Activated T-cell treated with anti-CD3 and anti-CD28 coated beads, Interleukin-2, amount 50 U/mL, for 48 hours (primary cell): ENCODE measurements at places on chromosomes 5 and 9.
A peak's percentile ranks its signal among the peaks of the same experiment; 100 is the strongest.

DNA sequence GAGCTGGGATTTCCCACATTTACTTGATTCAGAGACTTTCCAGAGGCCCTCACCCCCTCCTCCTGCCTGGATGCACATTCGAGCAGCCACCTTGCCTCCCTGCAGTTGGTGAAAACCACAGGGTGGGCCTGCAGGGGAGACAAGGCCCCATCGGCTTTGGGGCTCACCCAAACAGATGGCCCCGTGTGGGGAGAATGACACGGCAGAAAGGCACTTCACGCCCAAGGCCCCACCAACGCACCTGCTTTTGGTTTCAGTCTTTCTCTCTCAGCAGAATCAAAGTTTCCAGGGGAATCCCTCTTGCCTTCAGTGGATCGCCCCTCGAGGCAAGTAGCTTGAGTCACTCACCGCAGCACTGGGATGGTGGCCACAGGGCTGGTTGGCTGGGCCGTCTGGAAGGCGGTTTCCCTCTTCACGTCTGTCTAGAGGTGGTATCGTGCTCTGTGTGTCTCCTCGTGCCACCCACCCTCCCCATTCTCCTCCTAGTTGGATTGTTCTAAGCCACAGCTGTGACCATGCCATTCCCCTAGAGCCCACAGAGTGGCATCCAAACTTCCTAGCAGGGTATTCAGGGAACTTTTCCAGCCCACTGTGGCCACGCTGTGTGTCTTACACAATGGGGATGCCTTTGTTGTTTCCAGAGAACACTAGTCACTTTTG is 31.8 kb downstream of the SEC61B start:
- DNase-seq = peak; percentile 93

DNA sequence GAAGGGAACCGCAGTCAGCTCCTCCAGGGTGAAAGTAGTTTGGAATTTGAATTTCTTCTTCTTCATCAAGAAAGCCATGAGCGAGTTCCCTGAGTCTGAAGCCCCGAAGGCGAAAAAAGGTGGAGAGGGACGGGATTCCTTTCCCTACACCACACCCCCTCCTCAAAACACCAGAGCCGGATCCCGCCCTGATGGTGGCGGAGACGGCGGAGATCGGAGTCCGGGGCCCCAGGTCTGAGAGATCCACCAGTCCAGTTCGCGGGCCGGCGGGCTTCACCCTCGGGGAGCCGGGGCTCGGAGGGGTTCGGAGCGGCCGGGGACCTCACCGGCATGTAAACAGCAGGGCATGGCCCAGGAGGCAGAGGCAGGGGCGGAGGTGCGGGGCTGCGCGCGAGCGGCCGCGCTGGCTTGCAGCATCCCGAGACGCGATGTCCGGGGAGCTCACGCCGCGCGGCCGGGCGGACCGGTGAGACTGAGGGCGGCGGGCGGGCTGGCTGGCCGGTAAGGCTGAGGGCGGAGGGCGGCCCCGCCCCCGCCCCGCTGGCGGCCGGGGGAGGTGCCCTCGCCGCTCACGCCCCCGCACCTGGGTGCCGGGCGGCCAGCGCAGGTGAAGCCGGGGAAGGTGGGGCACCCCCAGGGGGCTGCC is 606 bp downstream of the EEIG1 start:
- DNase-seq = peak; percentile 56

DNA sequence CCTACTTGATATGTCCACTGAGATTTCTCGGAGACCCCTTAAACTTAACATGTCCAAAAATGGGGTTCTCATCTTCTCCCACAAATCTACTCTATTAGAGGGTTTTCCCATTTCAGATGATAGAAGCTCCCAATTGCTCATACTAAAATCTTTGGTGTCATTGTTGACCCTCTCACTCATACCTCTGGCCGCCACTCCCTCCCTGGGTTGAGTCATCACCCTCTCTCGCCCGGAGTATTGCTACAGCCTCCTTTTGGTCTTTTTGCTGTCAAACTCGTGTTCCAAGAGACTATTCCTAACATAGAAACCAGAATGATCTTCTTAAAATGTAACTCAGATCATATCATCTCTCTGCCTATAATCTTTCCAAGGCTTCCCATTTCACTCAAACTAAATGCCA is 91.0 kb upstream of the GNAQ start:
- no peak for DNase-seq

DNA sequence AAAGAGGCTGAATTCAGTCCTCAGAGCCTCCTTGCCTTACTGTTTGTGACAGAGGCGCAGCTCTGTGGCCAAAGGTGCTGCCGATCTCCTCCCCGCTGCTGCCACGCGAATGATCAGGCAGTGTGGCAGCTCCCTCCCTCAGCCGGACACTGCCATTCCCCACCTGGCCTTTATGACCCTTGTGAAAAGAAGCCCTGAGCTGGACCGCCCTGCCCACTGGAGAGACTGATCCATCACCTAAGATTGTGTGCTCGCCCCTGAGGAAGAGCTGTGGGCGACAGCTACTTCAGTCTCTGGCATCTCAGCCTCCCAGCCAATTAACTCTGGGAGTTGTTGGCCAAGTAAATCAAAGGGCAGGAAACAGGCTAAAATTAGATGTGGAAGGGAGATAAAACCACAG is 90.9 kb downstream of the CARTPT start:
- DNase-seq = no peak

DNA sequence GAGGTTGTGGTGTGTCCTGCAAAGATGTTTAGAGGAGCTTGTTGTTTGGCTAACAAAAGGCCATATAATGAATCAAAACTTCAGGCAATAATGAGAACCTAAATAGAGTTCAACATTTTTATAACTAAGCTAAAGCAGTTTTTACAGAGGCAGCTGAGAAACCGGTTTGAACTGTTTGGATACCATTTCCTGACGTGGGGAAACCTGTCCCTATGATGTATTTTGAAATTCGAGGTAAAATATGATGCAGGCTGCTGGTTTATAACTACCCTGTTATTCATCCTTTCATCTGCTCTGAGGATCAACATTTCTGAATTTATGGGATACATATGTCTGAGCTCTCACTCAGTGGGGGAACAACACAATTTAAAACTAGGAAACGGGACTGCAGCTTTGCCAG is 289.5 kb upstream of the IRX2 start:
- DNase-seq = no peak

DNA sequence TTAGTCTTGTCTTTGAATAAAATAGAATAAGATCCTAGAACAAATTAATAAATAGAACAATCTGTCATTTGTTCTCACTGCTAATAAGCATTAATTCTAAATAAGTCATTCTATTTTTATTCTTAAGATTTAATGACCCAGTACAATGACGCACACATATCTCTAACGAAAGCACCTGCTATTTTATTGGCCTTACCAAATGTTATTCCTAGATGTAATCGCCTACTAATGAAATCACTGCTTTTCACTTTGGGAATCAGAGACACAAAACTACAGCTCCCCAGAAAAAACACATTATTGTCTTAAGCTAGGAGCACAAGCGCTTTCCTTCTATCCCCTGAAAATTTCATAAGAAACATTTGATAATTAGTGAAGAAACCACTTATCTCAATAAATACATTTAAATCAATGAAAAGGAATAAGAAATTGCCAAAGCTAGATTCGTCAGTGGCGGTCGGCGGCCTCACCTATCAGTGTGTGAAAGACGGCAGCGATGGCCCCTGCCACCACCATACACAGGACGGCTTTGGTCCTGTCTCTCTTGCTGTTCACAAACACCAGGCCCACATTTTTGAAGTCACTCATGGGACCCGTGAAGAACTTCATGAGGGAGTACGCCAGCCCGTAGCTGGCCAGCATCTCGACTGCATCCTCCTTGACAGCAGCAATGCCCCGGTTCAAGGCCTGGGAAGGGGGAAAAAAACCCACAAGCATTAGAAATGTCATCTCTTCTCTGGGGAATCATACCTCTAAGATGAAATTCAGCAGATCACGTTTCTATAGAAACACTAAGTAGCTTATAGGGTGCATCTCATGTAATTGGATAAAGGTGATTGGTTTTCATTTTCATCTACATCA is 102.8 kb downstream of the ANKH start:
- DNase-seq = no peak

- peak; percentile 65 for DNase-seq
Observed at GRCh38 chr9:35258660-35259474, 97.1 kb downstream of the UNC13B start.

DNA sequence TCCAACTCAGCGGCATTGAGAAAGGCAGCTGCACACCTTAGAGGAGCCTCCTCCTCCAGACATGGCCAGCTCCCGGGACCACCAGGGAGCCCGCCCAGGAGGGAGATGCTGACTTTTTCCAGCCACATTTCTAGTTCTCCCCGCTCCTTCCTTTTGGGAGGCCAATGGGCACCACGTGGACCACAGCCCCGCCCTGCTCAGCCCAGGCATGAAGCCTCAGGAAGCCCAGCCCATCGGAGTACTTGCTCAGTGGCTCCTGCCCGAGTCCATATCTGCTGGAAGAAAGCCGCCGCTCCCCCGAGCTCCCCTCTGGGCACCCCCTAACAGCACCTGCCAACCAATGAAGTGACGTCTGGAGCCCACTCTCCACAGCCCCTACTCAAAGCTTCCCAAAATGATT is 52.4 kb downstream of the SMIM23 start:
- DNase-seq = no peak

DNA sequence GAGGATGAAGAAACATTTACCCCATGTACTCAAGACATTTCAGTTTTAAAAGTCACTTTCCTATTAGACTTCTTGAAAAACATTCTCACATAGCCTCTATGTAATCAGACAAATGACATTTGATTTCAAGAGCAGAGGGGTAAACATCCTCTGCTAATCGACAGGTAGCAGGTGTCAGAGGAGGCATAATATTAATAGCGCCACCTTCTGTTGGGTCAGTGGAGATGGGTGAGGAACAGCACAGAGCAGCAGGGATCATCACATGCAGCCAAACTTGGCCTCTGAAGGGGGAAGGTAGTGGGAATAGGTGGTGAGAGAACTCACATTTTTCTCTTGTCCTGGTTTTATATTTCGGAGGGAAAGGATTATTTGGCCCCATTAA is 3.3 kb upstream of the LSM11 start:
- DNase-seq = no peak

GRCh38 chr5:176866707-176867310 is 32.3 kb downstream of the HK3 start:
- no peak for DNase-seq

- DNase-seq = no peak
Observed at GRCh38 chr5:96331210-96331609, 101.8 kb downstream of the PCSK1 start.

DNA sequence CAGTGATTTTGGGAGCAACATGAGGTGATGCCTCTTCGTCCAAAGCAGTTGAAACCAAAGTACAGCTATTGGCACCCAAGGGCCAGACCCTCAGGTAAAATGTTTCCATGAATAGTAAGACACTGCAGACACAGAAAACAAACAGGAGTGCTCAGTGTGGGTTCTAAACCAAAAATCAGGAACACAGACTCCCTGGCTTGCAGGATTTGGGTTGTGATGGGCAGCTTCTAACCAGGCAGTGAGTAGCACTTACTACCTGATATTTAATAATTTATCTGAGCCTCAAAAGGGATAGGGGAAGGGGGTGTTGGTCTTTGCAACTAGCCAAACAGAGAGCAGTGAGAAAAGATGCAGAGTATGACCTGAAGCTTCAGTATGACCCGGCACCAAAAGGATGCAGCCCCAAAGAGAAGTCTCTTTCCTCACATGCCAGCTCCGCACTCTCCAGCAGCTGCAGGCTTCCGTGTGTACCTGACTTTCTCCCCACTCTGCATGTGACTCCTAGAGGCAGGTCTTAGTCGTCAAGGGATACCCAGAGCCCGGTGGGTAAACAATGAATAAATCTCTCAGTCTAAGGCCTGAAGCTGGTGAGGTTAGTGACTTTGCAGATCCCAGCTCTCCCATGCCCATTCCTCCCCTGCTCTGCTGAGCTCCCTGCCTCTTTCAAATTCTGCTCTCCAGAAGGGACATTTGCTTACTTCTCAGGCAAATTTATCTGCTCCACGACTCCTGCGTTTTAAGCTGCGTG is 105.4 kb upstream of the SPOCK1 start:
- no peak for DNase-seq

- DNase-seq = no peak
Observed at GRCh38 chr5:73440262-73440661, 8.3 kb downstream of the FOXD1 start.

DNA sequence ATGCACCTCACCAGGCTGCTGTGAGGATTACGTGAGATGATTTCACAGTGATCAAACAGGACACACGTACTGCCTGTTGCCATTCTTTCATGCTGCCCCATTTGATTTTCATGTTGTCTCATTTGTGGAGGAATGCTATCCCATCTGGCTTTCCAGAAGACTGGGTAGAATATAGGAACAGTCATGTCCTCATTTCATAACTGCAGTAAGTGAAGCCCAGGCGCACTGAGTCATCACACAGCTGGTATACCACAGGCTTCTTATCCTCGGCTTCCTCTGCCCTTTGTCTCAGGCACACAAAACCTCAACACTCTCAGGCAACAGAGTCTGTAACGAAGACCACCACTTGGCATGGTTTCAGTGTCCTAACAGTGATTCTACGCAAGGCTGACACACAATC is 62.3 kb downstream of the LHFPL2 start:
- no peak for DNase-seq

DNA sequence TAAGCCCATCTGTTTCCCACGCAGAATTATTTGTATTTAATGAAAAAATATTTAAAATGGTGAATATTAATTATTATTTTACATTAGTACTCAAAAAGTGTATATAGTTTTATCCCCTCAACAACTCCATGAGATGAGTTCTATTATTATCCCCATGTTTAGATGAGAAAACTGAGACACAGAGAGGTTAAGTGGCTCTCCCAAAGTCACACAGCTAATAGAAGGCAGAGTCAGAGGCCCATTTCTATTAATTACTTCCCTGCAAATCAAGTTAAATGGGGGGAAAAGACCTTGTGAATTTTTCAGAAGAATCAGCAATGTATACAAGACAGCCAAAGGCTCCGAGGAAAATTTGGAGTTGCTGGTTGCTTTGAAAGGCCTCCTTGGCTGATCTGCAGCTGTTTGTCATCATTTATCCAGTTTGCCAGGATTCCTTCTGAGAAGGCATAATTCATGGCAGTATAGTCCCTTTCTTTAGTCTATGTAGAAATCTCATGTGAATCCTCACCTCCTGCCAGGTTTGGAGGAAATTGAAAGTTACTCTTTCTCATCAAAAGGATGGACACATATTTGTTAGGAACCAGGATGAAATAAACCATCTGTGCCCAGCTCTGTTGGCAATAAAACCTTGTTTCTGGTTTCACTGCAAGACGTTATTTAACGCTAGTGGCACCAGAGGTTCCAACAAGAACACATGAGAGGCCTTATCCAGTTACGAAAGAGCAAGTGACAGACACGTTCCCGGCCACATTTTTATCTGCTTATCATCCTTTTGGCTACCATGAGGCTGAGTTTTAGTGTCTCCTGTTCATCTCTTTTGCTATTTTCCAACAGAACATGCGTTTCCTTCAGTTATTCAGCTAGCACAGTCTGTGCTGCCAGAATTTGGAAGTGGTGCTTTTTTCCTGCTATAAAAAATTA is 621 bp downstream of the FYB1 start:
- no peak for DNase-seq

- DNase-seq = no peak
Observed at GRCh38 chr9:38228331-38229103, 159.5 kb upstream of the SHB start.
